ENCODE measurements at places on chromosomes 7 and 10.

DNA sequence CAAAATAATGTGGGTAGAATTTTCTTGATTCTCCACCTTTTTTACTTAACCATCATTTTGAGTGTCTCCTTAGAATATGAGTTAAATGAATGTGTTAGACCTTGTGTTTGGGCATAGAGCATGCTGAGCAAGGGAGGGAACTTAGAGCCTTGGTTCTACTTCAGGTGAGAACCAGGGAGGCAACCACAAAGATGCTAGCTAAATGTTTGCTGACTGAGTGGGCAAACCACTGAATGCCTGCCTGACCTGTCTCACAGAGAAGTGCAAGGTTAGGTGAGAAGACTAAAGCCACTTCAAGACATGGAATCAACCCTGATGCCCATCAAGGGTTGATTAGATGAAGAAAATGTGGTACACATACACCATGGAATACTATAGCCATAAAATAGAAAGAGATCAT lies 242.6 kb upstream of the ZNF32 start:
- no peak for DNase-seq

GRCh38 chr7:37212051-37212450 lies 236.6 kb downstream of the ELMO1 start:
- no peak for DNase-seq

DNA sequence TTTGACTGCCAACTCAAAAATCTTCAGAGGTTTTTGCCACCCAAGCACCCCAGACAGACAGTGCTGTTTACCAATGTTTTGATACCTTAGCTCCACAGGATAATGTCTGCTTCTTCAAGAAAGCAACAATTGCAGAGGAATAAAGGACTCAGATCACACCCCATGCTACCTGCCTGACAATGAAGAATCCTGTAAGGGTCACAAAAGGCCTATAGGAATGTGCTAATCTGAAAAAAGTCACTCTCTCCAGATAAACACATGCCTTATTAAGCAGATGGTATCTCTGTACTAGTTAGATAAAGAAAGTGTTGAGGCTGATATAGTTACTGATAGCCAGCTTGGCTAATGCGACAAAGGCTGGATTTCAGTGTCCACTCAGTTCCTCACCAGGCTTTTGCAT lies 1076.7 kb upstream of the SORCS1 start:
- no peak for DNase-seq

DNA sequence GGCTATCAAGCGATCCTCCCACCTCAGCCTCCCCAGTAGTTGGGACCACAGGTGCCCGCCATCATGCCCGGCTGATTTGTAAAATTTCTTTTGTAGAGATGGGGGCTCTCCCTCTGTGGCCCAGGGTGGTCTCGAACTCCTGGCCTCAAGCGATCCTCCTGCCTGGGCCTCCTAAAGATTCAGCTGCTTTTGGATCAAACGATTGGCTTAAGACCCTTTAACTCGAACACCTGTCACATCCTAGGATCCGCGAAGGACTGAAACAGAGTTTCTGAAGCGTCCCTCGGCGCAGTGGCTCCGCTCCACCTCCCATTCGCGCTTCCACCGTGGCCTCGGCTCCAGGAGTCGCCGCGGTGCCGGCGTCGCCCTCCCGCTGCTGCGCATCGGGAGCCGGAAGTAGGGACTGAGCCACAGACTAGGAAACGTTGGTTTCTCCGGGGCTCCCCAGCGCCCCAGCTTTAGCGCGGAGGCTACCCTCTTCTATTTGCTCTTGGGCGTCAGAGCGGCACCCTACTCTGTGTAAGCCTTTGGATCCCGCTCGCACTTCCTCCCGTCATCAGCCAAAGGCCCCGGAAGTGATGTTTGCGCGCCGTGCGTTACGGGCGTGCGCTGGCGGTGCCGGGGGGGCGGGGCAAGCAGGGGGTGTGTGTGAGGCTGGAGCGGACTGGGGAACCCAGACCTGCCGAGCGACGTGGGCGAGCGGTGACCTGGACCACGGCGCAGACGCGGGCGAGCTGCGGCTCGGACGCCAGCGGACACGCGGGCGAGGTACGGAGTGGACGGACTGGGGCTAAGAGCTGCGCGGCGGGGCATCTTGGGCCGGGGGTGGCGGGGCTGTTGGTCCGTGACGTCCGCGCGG lies 53.0 kb downstream of the KCTD7 start:
- DNase-seq, result peak; percentile 100

DNA sequence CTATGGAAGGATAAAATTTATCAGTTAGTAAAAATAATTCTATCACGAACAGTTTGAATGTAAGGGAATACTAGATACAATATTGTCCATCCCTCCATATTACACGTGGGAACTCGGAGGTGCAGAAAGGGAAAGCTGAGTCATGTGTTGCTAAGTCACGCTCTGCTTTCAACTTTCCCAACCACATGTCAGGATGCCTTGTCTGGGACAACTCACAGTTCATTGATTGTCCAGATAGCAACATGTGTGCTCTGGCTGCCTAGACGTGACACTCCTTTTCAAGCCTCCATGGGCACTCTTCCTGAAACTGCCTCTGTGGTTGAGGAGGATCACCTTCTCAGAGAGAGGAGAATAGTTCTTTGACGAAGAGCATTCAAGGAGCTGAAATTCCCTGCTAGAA lies 808.1 kb downstream of the GRID1 start:
- DNase-seq, result no peak

GRCh38 chr10:14952851-14953423 lies 959 bp downstream of the DCLRE1C start:
- peak; percentile 34 for DNase-seq

GRCh38 chr10:120598386-120598785 lies 141.4 kb downstream of the PLPP4 start:
- no peak for DNase-seq

Measured in SK-N-SH (cell line).